ENCODE measurements at places on chromosomes 12 and 14.

- no peak for DNase-seq
Measured at GRCh38 chr14:90649083-90649482, 167.1 kb downstream of the TTC7B start.

GRCh38 chr12:6199531-6200255 lies 507 bp upstream of the CD9 start:
- DNase-seq, result no peak

DNA sequence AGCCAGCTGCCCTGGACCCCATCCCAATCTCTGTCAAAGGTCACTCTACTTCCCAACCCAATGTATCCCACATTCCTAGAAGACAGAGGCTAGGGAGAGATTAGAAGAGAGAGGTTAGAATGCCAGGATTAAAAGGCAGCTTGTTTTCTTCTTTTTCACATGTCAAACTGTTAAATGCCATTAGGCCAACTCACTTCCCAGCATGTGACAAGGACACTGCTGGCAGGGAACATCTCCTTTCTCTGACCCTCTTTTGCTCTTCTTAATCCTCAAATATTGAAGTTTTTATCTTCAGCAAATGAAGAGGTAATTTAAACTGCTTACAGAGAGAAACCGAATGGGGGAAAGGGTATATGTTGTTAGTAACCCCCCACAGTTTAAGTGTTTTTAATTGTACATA lies 89.1 kb downstream of the BBS10 start:
- no peak for DNase-seq

- no peak for DNase-seq
Measured at GRCh38 chr12:76266797-76267196, 81.4 kb downstream of the BBS10 start.

GRCh38 chr14:30410986-30411385 lies 148.0 kb upstream of the G2E3 start:
- no peak for DNase-seq

DNA sequence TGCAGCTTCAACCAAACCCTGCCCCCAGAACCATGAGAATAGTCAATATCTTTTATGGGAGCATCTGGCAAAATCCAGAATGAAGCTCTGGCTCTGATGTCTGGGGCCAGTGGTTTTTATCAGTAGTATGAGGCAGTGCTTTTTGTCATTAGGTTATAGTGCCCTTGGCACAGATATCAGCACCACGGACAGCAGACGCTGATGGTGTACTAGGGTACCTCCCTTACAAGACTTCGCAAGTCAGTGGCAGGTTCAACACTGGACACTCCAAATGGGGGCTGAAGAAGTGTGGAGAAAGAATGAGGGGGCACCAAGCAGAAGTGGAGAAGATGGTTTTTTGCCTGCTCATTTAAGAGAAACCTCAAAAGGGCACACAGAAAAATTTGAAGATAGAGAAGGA lies 68.2 kb upstream of the E2F7 start:
- DNase-seq, result no peak

DNA sequence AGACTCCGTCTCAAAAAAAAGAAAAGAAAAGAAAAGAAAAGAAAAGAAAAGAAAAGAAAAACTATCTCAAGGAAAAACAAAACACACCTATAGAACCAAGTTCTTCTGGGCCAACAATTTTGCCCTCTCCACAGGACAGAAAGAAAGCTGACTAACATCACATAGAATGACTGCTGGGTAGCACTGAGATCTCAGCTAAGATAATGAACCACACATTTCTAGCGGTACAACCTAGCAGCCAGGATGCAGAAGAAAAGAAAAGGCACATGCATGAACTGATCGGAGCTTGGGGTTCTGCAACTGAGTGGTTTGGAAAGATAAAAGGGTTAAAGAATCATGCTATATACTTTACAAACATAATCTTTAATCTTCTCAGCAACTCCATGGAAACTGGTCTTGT lies 19.5 kb downstream of the TMED10 start:
- DNase-seq, result no peak

GRCh38 chr14:98633380-98633779 lies 638.6 kb downstream of the BCL11B start:
- no peak for DNase-seq
